Activated T-cell treated with anti-CD3 and anti-CD28 coated beads, Interleukin-2, amount 50 U/mL, for 48 hours (primary cell): ENCODE measurements at places on chromosomes 12 and 14.

GRCh38 chr12:95996034-95996658, at the start of gene HAL:
TSS of gene HAL (minus strand) at chr12:95996344. CDS start at chr12:95995910, 434 bp downstream.
- DNase-seq, result no peak

- no peak for DNase-seq
Observed at GRCh38 chr12:118391424-118391823, 15.1 kb downstream of the SUDS3 start.

DNA sequence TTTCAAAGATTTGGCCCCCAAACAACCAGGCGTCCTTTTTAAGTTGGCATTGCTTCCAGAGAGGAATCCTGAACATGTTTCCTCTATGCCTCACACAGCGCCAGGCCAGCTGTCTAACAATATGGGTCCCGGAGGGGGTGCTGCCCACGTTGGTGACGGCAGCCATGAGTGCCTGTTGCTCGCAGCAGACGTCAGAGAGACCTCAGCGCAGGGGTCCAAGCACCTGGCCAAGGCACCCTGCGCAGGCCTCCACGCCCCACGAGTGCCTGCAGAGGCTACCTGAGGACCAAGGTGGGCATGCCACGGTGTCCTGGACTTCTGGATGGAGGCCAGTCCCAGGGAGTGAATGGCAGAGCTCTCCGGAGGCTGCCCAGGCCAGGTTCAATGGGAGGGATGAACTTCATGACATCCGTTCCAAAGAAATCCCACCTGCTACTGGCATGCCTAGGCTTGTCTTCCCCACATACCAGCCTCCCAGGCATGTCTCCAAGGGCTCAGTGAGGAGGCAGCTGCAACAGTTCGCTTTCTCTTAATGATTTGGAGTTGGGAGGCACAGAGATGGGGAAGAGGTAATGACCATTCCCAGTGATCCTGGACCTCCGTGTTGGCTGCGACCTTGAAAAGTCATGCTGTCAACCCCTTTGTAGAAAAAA, 11.6 kb upstream of the FOXN3 start:
- DNase-seq, result no peak

DNA sequence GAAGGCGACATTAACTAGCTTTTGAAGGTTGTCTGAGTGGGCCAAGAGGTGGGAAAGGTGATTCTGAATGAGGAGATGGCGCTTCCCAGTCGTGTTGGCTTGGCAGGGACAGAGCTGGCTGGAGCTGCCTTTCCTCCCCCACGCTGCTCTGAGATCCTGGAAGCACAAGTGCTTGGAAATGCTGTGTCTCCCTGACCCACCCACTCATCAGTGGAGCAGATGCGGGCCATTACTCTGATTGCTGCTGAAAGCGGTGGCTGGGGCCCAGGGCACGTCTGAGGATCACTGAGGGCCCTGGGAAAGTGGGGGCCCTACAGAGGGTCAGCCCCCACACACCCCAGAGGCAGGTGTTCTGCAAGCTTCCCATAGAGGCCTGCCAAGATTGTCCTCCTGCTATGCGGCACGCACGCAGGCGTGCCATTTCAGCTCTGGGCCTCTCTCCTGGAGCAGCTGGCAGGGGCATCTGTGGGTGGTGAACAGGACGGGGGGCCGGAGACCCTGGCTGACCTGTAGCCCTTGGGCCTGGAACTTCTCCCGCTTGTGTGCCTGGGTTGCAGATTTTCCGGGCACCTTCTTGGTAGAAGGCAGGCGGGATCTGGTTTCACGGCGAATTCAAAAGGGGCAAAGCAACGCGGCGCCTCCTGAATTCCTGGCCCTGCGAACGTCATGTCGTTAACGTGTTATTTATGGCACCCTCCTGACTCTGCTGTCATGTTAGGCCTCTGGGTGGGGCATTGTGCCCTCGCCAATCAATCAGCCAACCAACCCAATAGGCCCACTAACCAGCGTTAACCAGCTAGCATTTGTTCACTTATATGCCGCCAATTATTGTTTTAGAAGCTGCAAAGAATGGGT, 133.8 kb upstream of the TBX3 start:
- DNase-seq, result no peak

GRCh38 chr14:63795532-63795931, 57.3 kb upstream of the SYNE2 start:
- no peak for DNase-seq

DNA sequence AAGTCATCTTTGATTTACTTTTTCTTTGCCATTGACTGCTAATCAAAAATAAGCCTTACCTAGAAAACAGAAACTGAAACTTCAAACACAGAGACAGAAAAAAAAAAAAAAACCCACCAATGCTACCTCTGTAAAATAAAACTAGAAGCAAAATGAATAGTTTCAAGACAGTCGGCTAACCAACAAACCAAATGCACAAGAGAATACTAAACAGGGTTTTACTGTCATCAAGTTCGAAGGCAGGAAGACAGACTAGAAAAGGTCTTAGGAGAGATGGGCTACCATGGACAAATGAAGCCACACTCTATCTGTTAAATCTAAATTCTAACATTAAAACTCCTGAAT, 59.5 kb downstream of the SEL1L start:
- no peak for DNase-seq

DNA sequence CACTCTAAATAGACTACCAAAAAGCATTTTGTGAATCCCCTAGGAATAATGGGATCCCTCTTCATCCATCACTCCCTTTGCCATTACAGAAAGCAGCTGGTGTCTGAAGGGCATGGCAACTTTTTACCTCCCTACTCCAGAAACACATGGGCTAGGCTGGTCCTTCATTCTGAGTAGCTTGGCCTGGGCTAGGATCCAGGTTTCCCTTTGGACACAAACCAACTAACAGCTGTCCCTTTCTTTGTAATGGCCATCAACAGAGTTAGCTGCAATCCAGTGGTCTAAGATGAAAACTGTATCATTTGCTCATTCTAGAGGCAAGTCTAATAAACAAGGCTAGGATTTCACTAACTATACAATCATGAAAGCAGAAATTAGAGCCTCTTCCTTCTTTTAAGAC, 7.4 kb downstream of the GRIN2B start:
- no peak for DNase-seq

- DNase-seq, result no peak
Observed at GRCh38 chr12:99054601-99055128, 409.6 kb downstream of the APAF1 start.

- peak; percentile 62 for DNase-seq
Observed at GRCh38 chr12:88299567-88300101, 157.5 kb downstream of the TMTC3 start.

GRCh38 chr14:37573356-37573755, 21.7 kb downstream of the FOXA1 start:
- DNase-seq, result no peak
